Omental fat pad (tissue), 4 donors: ENCODE measurements at places on chromosomes 12 and 14.

DNA sequence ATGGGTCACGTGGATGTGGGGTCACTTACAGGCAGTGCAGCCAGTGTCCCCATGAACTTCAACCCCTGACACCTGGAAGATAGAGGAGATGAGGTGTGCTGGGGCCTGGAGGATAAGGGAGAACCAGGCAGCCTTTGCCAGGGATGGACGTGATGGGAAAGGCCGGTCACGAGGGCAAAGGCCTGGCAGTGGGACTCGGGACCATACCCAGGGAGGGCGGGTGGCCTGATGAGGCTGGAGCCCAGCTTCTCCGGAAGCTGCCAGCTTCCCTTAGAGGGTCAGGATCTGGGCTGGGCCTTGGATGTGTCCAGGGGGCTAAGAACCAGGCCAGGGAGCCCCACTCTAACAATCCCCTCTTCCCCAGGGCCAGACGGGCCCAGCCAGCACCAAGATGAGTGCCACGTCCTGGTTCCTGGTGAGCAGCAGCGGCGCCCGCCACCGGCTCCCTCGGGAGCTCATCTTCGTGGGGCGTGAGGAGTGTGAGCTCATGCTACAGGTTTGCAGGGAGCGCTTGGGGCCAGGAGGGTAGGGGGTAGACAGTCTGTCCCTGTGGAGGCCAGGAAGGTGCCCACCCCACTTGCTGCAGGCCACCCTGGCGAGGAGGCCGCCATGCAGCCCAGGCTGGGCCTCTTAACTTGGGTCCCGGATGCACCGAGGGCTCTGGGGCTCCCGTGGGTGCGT, 3.1 kb downstream of the CEP170B start:
- DNase-seq, result no peak

GRCh38 chr14:68384881-68385280, 408.0 kb downstream of the ZFP36L1 start:
- no peak for DNase-seq

DNA sequence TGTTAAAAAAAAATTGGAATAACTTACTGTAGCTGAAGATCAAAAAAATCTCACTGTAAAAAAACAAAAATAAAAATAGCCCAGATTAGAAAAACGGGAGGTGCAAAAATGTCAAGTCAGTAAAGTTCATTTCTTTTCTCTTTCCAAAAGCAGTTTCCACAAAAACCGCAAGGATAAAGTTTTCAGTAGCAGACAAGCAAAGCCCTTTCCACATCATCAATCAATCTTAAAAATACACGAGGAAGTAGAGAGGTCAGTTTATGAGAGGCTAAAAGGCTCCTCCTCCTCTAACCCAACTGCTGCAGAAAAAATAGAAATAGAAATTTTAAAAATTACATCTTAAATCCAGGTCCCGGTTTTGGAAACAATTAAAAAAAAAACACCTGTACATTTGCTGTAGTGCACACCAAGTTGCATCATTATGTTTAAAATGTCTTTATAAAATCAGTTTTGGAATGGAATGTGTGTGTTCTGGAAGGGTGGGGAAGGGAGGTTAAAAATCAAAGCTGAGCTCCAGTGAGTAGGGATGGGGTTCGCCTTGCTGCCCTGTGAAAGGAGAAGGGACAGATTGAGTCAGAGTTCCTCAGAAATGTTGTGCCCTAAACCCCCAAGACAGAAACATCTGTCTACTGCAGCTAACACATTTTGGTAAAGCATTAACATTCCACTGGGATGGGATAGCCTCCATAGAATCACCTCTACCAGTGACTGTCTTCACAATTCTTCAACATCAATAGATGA, 5.8 kb downstream of the HNRNPC start:
- no peak for DNase-seq

DNA sequence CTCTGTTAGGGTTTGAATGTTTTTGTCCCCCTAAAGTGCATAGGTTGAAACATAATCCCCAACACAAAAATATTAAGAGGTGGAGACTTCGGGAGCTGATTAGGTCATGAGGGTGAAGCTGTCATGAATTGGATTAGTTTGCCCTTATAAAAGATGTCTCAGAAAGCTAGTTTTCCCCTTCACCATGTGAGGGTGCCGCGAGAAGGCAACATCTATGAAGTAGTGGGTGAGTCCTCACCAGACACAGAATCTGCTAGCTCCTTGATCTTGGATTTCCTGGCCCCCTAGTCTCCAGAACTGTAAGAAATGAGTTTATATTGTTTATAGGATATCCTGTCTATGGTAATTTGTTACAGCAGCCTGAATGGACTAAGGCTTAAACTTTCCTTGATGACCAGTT, 301.5 kb upstream of the ATP2B1 start:
- DNase-seq, result no peak

- no peak for DNase-seq
Measured at GRCh38 chr12:127381681-127382080, 885.3 kb upstream of the TMEM132C start.

DNA sequence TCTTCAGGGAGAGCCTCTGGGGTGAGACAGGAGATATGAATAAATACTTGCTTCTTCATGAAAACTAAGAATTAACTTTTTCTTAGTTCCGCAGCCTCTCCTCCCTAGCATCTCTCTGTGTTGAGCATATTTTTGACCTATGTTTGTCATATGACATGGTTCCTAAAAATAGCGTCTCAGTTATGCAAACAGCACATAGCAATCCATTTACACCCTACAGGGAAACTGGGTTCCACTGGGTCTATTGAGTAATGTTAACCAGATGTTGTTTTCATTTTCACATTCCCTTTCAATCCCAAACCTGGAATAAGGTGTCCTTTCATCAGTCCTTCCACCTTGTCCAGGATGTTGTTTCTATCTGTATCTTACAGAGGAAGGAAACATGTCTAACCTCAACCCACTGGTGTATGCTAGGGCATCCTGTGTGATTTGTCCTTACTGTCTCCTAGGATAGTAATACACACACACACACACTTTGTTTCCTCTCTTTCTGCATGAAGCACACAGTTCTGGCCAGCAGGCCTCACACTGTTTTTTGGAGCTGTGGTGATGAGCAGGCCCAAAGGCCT, 1543.5 kb downstream of the AACS start:
- no peak for DNase-seq

DNA sequence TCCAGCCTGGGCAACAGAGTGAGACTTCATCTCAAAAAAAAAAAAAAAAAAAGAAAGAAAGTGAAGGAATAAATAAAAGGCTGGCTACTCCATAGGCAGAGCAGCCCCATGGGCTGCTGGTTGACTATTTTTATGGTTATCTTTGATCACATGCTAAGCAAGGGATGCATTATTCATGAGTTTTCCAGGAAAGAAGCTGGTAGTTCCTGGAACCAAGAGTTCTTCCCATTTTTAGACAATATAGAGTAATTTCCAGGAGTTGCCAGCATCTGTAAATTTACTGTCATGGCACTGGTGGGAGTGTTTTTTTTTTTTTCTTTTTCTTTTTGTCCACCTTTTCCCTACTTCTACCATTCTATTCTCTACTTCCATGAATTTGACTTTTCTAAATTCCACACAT, 24.2 kb downstream of the FGD4 start:
- no peak for DNase-seq

DNA sequence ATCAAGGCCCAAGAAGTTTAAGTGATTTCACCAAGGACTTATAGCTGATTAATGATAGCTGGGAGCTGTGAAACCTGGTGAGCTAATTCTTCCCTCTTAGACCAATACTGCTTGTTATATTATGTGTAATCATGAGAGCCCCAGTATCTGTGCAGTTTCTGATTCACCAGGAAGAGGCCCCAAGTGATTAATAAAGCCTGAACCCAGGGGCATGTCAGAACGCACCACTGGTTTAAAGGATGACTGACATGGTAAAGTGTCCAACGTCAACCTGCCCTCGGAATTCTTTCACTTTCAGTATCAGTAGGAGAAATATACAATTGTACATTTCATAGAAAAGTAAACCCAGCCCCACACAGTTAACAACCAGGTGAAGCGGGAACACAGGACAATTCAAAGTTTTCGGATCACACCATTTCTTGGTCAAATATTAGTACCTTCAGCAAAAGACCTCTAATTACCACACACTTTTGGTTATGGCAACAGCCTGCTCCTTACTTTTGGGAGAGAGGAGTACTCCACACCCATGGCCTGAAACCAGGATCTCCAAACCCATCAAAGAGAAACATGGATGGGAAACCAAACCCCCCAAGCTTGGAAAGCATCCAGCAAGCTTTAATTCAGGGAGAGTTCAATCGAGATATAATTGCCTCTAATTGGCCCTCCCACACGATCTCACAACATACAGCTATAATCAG, 28.5 kb downstream of the TMCC3 start:
- no peak for DNase-seq

DNA sequence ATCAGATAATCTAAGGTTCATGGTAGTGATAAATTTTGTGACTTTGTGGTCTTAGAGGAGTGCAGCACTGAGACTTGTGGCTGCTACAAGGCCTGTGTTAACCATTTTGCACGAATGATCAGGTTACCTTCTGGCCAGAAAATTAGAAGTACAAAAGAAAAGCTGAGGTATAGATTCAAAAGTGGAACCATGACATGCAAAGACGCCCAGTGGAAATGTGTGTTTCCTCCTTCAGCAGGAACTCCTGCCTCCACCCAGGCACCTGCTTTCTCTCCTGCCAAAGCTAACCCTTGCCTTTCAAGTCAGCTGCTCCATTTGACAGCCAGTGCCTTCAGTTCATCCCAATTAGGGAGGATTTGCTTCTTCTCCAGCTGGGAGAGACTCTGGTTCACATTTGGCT, 10.1 kb downstream of the PDE6H start:
- DNase-seq, result no peak

DNA sequence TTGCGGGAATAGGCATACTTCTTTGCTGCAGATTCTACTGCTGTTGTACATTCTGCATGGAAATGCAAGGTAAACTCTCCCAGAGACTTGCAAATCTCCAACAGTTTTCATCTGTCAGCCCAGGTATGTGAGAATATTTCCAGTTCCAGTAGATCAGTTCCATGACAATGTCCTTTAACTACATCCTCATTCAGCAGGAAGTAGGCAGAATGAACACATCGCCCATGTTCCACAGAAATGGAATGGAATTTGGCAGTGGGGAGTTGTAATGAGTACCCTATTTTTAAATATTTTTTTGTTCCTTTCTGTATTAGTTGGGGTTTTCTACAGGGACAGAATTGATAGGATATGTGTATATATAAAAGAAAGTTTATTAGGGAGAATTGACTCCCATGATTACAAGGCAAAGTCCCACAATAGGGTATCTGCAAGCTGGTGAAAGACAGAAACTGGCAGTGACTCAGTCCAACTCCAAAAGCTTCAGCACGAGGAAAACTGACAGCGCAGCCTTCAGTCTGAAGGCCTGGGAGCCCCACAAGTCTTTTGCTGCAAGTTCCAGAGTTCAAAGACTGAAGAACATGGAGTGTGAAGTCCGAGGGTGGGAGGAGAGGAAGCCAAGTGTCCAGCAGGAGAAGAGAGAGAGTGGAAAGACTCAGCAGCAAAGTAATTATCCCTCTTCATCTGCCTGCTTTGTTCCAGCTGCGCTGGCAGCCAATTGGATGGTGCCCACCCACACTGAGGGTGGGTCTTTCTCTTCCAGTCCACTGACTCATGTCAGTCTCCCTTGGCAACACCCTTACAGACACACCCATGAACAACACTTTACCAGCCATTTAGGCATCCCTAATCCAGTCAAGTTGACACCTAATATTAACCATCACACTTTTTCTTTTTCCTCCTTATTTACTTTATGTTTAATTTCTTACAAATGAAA, 110.4 kb upstream of the SCAF11 start:
- DNase-seq, result no peak

GRCh38 chr12:85814071-85814470, 22.1 kb downstream of the RASSF9 start:
- no peak for DNase-seq

DNA sequence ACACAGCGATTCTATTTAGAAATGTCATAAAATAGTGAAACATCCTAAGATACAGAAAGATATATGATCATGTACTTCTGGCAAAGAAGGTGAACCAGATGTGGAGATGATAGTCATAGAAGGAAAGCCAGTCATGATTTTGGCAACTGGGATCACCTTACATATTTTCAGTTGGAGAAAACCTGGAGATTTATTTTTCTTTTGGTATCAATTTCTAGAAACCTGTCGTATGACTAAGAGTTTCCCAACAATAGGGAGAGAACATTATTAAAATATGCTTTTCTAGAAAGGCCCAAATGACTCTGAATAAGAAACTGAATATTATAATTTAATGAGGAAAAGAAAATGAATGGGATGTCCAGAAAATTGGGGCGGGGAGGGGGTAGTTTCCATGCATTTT, 396.4 kb downstream of the ZFP36L1 start:
- no peak for DNase-seq

DNA sequence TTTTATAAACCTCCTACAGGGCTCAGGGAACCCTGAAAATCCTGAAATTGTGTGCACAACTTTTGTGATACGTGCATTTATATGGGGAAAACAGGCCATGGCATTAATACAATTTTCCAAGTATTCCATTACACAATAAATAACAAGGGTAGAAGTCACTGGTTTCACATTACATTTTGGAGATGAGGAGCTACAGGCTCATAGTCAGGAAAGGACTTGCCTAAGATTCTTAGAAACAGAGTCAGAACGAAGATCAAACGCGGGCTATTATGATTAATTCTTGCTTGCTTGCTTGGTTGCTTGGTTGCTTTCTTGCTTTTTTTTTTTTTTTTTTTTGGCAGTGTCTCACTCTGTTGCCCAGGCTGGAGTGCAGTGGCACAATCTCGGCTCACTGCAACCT, 16.7 kb downstream of the NOS1 start:
- no peak for DNase-seq
